ENCODE measurements at places on chromosomes 16 and 17. TPM values are rescaled to one million over a fixed set of nuclear protein-coding genes. Genes with fewer than 3 reads are reported as not detected.

GRCh38 chr17:64016231-64016784 lies 4.1 kb downstream of the ICAM2 start:
- H3K27me3 ChIP-seq = no peaks in the 10 kb centered on the region
- H3K4me3 ChIP-seq = no peak overlapping the region
- peaks cover 7% of the 10 kb centered on the region for H3K4me1 ChIP-seq
- no peak for DNase-seq

DNA sequence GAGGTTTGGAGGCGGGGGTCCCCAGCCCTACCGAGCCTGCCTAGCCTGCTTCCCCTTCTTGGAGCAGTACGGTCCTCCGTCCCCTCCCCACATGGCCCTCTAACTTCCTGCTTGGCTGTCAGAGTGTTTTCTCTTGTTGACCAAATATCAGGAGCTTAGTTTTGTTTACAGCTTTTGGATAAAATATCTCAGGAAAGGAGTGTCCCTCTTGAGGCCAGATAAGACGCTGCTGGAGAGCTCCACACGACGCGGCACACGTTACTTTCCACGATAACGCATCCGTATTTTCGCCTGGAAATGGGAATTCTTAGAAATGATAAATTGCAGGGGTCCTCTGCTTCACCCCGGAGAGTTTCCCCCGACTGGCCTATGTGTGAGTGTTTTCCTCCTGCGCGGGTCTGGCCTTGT lies 182.9 kb downstream of the MAF start:
- no peak overlapping the region for H3K27ac ChIP-seq
- H3K4me3 ChIP-seq = no peak overlapping the region

- DNase-seq = no peak
- H3K4me1 ChIP-seq = peaks cover 17% of the 10 kb centered on the region
- H3K27me3 ChIP-seq = peaks cover 3% of the 10 kb centered on the region
Measured at GRCh38 chr16:86563469-86564345, 2.9 kb upstream of the FOXC2 start.

DNA sequence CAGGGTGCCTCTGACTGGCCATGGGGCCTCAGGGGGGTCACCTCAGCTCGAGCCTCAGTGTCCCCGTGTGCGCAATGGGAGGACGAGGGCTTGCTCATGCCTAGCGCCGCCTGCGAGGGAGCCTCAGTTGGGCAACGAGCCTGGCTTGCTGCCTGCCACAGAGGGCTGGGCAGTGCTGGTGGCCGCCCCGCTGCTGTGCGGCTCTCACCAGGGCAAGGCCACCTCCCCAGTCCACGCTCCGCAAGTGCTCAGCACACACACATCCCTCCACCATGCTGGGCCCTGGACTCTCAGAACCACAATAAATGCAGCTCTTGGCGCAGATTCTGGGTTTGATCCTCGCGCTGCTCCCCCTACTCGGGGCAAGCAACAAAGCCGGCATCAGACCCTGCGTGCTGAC lies 76.2 kb downstream of the ENGASE start:
- H3K27me3 ChIP-seq = no peaks in the 10 kb centered on the region
- no peaks in the 10 kb centered on the region for H3K36me3 ChIP-seq
- DNase-seq = no peak
- H3K4me1 ChIP-seq = no peaks in the 10 kb centered on the region

GRCh38 chr16:9845661-9846361 lies 336.4 kb downstream of the GRIN2A start:
- no peak overlapping the region for H3K4me3 ChIP-seq
- H3K36me3 ChIP-seq = no peaks in the 10 kb centered on the region
- DNase-seq = no peak
- no peak overlapping the region for H3K27ac ChIP-seq

DNA sequence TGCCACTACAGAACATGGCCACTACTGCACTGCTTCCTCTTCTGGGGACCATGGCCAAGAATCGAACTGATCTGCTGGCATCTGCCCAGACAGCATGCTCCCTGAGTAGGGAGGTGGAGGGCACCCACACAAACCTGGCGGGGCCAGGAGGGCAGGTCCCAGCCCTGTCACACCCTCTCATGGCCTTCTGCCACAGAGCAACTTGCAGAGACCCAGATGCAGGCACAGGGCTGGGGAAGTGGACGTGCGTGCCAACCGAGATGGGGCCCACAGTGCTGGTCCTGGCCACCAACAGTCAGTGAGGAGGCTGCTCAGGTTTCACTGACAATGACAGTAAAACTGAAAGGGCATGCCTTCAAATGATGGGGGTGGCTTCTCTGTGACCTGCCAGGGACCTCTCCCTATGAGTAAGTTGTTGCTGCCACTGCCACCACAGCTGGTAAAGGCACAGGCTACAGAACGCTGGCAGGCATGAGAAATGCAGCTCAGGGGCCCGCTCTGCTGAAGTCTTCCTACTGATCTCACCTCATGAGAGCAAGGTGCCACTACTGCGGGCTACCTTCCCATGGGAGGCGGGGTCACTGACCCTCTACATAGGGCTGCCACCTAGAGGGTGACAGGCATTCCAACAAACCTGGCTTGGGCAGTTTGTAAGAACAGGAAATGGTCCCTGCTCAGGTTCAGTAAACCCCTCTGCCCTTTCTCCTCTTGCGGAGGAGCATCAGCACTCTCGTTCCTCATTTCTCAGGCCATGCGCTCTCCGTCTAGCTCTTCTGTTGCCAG lies 15.5 kb downstream of the HIC1 start:
- no peaks in the 10 kb centered on the region for H3K27me3 ChIP-seq
- H3K36me3 ChIP-seq = no peaks in the 10 kb centered on the region
- peak overlapping the region; percentile 82 for H3K27ac ChIP-seq

DNA sequence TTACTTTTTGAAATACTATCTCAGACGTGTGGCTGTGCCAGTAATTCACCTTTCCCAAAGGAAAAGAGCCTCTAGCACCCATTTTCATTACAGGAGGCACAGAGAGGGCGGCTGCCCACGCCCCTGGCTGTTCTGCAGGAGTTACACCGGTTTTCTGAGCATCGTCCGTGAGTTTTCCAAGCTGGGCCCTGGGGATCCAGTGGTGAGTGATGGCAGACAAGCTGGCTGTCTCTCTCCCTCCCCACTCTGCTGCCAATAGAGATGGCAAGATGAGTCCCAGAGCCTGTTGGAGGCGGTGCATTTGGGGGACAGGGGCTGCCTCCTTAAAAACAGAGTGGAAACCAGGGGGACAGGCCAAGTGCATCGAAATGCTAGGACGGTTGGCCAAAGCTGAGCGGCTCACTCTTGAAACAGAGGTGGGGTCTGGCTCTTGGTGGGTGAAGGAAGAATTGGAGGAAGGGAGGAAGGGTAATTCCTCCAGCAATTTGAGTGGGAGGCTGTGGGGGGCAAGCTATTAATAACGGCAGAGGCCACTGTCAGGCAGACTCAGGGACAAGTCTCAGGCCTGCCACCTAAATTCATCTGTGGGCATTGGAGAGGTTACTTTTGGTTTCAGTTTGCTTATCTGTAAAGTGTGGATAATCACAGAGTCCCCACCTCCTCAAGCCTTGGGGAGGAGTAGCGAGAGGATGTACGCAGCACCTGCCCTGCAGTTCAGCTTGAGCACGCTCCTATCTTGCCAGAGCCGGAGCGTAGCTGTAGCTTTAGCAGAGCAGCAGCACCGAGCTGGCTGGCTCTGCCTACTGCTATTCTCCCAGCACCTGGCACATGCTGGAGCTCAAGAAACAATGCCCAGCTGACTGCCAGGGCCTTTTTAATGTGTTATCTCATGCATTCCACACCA lies 7.5 kb upstream of the NOS2 start:
- peaks cover 7% of the 10 kb centered on the region for H3K4me1 ChIP-seq
- no peaks in the 10 kb centered on the region for H3K27me3 ChIP-seq
- H3K36me3 ChIP-seq = no peaks in the 10 kb centered on the region

GRCh38 chr17:28069061-28069460 lies 26.6 kb downstream of the NLK start:
- no peaks in the 10 kb centered on the region for H3K27me3 ChIP-seq
- H3K4me3 ChIP-seq = no peak overlapping the region
- DNase-seq = no peak
- H3K27ac ChIP-seq = no peak overlapping the region
- no peaks in the 10 kb centered on the region for H3K4me1 ChIP-seq

GRCh38 chr17:32158870-32159585 lies 16.7 kb downstream of the RHOT1 start:
- no peaks in the 10 kb centered on the region for H3K36me3 ChIP-seq
- no peak overlapping the region for H3K27ac ChIP-seq
- no peaks in the 10 kb centered on the region for H3K27me3 ChIP-seq
- H3K4me3 ChIP-seq = no peak overlapping the region
- peaks cover 6% of the 10 kb centered on the region for H3K4me1 ChIP-seq

- H3K27ac ChIP-seq = no peak within 1 kb of the TSS
- no peak within 1 kb of the TSS for H3K4me3 ChIP-seq
- DNase-seq = no peak
Measured at GRCh38 chr17:6435051-6435450, at the start of gene AIPL1. Gene AIPL1, minus strand, starts transcription at chr17:6435121. Its CDS starts 17 bp downstream, at chr17:6435104.

- DNase-seq = no peak
- H3K4me3 ChIP-seq = no peak overlapping the region
- no peak overlapping the region for H3K27ac ChIP-seq
- H3K36me3 ChIP-seq = no peaks in the 10 kb centered on the region
- no peaks in the 10 kb centered on the region for H3K27me3 ChIP-seq
Measured at GRCh38 chr16:19680881-19681340, 37.1 kb downstream of the KNOP1 start.

The DGKE gene
- total RNA-seq = 13.0 TPM

The ZPBP2 gene
- not detected for total RNA-seq

Data from vagina (tissue), 2 donors.